ENCODE measurements at places on chromosomes 5 and 9.

GRCh38 chr9:27184556-27185351 lies 75.7 kb downstream of the TEK start:
- no peak for DNase-seq

DNA sequence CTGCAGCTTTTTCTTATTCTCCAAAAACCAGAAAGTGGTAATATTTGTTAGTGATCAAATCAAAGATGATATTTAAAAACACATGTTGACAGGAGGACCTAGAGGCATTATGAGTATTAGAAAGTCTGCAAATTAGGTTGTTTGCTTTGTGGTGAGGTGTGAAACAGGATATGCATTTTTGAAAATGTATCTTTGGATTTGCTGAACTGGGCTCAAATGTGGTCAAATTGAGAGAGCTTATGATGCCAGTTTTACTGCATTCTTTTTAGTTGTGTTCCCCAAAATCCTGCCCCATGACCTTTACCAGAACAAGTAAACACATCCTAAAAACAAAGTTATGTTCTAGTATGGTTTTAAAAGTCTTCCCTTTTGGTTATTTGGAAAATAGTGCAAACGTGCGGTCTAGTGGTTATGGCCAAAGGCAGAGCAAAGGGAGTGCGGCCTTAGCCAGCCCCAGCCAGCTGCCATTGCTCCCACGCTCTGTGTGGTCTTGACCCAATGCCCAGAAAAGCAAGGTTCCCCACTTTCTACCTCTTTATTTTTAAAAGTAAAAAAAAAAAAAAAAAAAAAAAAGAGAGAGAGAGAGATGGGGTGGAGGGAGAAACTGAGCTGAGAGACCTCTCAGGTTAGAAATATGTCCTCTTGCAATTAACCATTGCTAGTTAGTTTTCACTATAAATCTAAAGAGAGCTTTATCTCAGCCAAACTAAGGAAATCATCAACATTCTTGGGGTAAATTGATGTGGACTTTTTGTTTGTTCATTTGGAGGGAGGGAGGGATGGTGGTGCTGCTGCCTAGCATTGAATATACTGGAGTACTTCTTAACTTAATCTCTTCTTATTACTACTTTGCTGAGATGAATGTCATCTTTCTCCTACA lies 176.6 kb downstream of the ARHGAP26 start:
- DNase-seq: no peak

GRCh38 chr5:110324876-110325275 lies 401.6 kb downstream of the TMEM232 start:
- DNase-seq: no peak

GRCh38 chr5:53929570-53929969 lies 369.1 kb downstream of the NDUFS4 start:
- DNase-seq: peak; percentile 58

DNA sequence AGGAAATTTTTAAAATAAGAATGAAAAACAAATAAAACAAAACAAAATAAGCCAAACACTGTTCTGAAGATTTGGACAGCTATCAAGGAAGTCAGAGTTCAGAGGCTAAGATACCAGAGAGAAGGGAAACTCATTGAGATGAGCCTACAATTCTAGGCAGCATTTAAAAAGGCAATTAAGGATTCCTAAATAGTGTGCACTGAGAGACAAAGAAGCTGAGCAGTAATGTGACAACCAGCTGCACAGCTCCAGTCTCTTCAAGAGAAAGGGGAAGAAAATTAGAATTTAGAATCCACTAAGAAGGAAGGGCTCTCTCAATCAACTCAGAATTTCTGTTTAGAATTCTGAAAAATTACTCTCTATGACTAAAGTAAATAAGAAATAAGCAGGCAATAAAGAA lies 246.7 kb upstream of the COX7C start:
- DNase-seq: no peak

GRCh38 chr9:13432904-13433303 lies 153.4 kb upstream of the MPDZ start:
- DNase-seq: no peak

GRCh38 chr5:149002053-149002452 lies 60.8 kb downstream of the SH3TC2 start:
- DNase-seq: no peak

DNA sequence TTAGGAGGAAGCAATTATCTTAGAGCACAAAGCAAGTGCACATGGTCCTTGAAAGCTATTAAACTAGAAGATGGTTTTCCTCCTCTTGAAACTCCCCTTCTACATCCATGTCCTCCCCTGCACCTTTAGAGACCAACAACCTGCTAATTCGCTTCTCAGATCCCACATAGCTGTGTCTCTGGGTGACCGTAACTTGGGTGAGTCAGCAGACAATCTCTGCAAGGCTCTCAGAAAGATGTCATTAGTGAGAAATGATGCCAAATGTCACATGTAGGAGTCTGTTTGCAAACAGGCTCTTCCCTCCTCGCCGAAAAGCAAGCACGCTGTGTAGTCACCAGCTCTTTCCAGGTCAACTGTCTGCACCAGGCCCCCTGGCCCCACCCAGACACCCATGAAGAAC lies 291.8 kb downstream of the SLIT3 start:
- no peak for DNase-seq

DNA sequence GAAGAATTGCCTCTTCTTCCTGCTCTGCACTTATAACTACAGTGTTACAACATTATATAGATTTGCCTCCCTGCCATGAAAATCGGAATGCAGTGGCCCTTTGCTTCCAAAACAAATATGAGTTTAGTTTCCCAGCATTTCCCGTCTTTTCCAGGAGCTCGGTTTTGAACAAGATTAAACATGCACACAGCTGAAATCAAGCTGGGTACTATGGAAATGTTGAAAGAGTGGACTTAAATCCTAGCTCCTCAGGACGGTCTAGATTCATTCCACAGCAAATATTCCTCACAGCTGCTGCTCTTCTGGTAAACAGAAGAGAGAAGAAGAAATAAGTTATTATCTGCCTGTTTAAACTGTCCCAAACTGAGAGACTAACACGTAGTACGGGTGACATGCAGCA lies 161.4 kb downstream of the PIK3R1 start:
- DNase-seq: no peak

DNA sequence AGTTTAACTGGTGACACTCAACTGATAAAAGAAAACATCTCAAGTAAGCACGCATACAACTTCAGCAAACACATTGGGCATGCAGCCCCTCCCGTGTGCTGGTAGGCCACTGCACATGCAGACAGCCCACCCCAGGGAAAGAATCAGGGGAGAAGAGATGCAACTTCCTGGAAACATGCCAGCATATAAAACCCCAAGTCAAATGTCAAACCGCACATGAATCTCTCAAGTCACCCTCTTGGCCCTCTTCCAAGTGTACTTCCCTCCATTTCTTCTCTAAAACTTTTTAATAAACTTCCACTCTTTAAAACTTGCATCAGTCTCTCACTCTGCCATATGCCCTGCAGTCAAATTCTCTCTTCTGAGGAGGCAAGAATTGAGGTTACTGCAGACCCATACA lies 732.7 kb downstream of the SEMA5A start:
- DNase-seq: no peak

- DNase-seq: no peak
Observed at GRCh38 chr5:122053181-122054109, 24.6 kb downstream of the LOX start.

- no peak for DNase-seq
Observed at GRCh38 chr9:26746357-26747072, 146.1 kb downstream of the CAAP1 start.

DNA sequence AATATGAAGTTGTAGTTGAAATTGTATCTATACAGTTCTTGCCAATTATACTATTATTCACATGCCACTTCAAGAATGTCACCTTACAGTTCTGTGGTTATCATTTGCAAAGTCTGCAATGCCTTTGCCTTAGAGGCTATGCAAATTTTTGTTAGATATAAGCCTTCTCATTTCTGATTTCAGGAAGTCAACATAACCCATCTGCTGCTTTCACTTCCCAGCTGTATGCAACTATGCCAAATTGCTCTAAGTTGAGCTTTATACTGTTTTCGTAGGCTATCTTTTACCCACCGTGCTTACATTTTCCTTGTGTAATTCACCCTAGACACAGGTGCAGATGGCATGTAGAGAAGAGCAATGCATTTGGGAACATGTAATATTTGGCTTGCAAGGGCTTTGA lies 1083.0 kb downstream of the CDH9 start:
- no peak for DNase-seq

GRCh38 chr9:98172604-98173003 lies 19.8 kb downstream of the CORO2A start:
- DNase-seq: peak; percentile 92

DNA sequence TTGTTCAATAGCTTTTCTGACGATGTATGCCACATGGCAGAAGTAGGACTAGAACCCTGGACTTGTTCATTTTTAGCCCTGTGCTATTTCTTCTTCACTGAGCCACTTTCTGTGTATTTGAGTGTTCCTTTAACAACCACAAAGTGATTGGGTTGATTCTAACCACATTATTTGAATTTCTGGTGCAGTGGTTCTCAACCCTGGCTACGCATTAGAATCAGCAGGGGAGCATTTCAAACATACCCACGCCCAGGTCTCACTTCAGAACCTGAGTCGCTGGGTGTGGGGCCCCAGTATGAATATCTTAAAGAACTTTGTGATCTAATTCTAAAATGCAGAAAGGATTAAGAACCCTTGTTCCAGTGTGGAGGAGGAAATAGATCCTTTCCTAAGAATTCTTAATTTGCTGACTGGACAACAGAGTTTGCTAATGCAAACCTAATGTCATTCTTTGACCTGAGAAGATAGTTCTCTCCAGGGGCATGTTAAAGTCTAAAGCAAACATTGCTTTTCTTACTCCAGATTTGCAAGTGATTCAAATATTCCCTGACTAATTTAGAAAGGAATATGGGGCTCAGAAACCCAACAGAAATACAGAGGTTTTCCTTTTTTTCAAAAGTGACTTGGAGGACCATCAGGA lies 75.4 kb upstream of the GDNF start:
- DNase-seq: no peak

GRCh38 chr5:41457094-41457493 lies 53.3 kb downstream of the PLCXD3 start:
- no peak for DNase-seq

DNA sequence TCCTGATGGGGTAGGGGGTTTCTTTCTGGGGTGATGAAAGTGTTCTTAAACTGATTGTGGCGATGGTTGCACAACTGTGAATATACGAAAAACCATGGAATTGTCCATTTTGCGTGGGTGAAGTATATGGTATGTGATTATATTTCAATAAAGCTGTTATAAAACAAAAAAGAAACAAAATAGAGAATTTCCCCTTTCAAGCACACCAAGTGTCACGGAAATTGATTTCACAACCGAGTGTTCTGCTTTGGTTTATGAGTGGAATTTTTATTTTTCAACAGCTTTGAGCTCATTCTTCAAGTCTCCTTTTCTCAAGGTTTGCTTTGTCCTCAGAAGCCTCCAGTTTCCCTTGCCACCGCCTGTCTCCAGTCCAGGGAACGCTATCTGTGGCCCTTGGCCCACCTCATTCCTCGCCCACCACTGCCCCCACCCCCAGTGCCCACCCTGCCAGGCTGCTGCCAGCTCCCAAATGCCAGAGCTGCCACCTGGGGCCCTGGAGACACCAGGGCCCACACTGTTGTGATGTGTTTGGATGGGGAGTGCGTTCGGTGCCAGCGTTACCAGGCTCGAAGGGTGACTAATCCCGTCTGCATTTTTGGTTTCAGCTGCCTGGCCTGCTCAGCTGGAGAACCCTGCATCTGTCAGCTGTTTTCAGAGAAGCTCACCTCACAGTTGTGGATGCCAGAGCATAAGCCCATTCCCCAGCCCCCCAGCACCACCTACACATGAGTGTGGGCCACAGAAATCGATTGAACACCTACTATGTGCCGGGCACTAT lies 30.4 kb downstream of the DUSP1 start:
- no peak for DNase-seq

- DNase-seq: no peak
Observed at GRCh38 chr5:165504674-165505073, 1999.3 kb downstream of the MAT2B start.

DNA sequence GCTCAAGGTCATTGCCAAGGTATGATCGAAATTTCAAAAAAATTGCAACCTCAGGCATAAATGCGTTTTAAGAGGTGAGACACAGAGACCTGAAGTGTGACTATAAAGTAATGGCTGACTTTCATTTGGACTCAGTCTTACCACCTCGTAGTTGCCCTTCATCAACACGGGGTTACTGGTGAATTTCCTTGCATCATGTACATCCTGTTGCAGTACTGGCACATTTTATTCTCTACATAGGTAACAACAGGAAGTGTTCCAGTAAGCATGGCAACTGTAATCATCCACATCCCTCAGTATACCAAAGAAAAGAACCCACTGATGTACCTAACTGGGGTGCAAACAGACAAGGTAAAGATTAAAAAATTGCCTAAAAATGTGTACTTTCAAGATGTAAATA lies 29.3 kb downstream of the MOCS2 start:
- DNase-seq: no peak

GRCh38 chr9:83930881-83931280 lies 9.6 kb upstream of the KIF27 start:
- DNase-seq: no peak

GRCh38 chr9:110257097-110257841 lies 962 bp upstream of the TXN start:
- no peak for DNase-seq

DNA sequence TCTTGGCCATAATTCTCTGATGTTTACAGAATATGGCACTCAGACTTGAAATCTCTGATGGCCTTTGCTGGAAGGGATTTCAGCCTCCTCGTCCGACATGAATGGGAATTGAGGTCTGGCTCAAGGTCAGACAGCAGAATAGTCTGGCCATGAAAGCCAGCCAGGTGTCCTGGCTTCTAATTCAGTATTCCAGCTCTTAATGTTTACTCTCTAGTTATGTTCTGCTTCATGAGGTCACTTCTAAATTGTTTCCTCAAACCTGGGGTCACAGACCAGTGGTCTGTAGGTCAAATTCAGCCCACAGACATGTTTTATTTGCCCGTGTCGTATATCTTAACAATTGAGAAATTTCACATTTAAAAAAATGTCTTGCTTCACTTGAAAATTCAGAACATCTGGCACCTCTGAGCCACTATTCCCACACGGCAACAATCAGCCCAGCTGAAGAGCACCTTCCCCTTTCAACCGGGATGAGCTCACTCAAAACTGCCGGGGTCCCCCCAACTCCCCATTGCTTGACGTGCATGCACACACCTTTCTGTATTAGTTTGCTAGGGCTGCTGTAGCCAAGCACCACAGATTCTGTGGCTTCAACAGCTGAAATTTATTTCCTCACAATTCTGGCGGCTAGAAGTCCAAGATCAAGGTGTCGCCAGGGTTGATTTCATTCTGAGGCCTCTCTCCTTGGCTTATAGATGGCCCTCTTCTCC lies 243.5 kb downstream of the ENC1 start:
- peak; percentile 79 for DNase-seq

DNA sequence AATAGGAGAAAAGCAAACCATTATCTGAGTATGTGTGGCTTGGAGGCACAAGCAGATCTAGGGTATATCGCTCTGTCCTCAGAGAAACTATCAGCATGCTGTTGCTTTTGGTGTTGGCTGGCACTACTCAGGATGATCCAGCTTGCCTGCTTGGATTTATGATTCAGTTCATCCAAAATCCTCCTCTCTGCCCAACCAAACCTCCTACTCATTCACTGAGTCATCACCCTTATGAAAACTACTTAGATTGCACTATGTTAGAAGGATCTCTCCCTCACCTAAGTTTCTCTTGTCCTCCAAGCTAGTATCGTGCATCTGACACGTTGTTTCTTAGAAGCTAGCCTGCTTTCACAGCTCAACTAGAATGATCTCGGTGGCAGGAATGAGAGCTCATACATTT lies 14.2 kb upstream of the ZBED3 start:
- no peak for DNase-seq

Measured in NCI-H146 (cell line).